ENCODE measurements at places on chromosomes 3 and 15.

GRCh38 chr15:24957691-24958090 lies 2.9 kb downstream of the SNRPN start:
- no peak for DNase-seq

DNA sequence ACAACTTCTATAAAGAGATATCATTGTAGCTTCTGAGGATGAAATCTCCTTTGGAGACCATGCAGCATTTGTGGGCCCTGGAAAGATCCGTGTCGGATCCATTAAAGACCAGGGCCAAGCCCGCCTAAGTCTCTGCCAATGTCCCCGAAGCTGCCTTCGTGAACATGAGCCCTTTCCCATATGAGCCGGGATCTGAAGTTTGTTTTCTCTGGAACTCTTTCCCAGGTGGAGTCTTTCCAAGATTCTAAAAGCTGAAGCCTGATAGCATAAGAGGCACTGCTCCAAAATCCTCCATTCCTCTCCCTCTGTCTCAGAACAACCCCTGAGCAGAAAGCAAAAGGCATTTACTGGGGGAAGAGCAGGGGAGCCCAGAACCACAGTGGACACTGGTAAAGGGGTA lies 274.6 kb downstream of the NTRK3 start:
- no peak for DNase-seq

- no peak for DNase-seq
Measured at GRCh38 chr3:197820550-197821335, 29.7 kb downstream of the LRCH3 start.

DNA sequence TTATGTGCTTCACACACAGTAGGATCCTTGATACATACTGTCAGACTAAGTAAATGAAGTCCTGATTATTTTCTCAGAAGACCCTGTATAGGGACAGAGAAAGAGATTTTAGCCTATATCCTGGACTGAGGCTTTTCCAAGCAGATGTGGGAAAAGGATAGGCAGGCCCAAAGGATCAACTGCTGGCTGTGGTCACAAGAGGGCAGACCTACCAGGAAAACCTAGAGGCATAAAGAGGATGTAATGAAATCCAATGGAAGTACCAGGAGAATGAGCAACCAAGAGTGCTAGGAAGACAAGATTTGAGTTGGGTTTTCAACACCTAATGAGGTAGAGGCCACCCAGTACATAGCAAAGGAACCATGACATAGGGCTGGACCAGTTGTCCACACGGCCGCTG lies 23.1 kb downstream of the DCLK3 start:
- DNase-seq: no peak

GRCh38 chr15:68697711-68698690 lies 119.2 kb downstream of the CORO2B start:
- DNase-seq: no peak

DNA sequence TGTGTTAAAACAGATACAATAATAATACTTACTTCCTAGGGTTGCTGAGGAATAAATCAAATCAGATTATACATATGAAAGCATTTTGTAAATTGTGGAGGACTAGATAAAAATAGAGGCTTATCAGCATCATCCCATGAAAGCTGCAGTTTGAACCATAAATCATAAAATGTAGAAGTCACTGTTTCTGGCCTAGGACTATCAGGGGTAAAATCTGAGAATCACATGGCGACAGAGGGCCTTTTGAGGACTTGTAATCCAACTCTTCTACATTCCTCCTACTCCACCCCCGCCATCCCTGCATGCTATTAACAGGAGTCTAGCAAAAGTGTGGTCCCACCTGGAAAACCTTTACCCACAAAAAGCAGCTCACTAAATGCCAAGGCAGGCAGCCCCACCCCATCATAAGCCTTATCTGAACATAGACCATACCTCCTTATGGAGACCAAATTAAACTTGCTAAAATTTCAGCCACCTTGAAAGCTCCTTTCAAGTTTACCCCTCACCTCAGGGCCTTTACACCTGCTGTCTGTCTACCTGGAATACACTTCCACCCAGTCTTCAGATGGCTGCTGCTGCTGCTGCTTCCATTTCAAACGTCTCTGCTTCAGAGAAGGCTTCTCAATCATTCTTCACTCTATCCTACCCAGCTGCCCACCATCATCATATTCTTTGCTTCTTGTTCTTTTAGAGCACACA lies 11.5 kb downstream of the MB21D2 start:
- DNase-seq: no peak

DNA sequence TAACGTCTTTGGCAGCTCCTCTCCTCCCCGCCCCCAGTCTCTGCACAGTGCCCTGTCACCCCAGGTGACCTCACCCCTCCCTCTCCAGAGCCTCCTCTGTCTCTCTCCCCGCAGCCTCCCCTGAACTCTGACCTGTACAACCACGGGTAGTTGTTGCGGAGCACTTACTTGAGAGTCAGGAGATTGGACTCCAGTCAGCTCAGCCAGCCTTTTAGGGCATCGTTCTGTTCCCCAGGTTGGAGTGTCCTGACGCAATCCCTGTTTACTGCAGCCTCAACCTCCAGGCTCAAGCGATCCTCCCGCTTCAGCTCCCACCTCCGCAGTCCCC lies 177.7 kb downstream of the UACA start:
- DNase-seq: no peak

GRCh38 chr15:61014698-61015097 lies 214.4 kb downstream of the RORA start:
- DNase-seq: no peak

GRCh38 chr15:83243634-83244033 lies 36.0 kb upstream of the HDGFL3 start:
- no peak for DNase-seq

DNA sequence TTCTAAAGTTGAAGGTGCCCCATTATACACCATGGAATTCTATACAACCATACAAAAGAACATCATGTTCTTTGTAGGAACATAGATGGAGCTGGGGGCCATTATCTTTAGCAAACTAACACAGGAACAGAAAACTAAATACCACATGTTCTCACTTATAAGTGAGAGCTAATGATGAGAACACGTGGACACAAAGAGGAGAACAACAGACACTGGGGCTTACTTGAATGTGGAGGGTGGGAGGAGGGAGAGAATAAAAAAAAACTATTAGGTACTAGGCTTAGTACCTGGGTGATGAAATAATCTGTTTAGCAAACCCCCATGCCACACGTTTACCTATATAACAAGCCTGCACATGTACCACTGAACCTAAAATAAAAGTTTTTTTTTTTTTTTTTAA lies 342.7 kb downstream of the PLCL2 start:
- DNase-seq: no peak

DNA sequence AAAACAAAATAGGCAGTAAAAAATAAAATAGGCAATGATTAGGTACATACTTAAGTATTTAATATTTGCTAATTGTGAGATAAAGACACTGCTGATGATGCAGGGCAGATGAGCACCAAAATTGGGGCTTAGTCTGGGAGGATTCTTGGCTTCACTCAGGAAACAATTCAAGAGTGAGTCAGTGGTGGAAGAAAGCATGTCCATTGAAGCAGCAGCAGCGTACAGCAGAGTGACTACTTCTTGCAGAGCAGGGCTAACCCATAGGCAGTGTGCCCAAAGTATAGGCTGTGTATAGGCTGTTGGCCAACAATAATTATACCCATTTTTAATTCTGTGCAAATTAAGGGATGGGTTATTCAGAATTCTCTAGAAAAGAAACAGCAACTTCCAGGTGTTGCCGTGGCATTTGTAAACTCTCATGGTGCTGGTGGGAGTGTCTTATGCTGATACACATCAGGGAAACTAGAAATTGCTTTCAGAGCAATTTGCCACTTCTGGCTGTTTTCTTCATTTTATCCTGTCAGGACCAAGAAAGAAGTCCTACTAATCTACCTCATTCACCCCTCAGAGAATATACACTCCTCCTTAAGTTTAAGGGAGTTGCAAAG lies 317.3 kb upstream of the NAALADL2 start:
- no peak for DNase-seq

GRCh38 chr15:86316726-86317383 lies 237.2 kb downstream of the AGBL1 start:
- no peak for DNase-seq

DNA sequence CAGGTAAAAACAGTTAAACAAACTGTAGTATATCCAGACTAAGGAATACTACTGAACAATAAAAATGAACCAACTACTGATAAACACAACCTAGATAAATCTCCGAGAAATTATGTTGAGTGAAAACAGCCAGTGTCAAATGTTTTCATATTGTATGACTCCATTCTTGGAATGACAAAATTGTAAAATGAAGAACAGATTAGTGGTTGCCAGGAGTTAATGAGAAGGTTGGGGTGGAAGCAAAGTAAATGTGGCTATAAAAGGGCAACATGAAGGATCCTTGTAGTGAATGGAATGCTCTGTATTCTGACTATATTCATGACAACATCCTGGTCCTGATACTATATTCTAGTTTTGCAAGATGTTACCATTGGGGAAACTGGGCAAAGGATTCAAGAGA lies 27.5 kb upstream of the ACKR4 start:
- no peak for DNase-seq

DNA sequence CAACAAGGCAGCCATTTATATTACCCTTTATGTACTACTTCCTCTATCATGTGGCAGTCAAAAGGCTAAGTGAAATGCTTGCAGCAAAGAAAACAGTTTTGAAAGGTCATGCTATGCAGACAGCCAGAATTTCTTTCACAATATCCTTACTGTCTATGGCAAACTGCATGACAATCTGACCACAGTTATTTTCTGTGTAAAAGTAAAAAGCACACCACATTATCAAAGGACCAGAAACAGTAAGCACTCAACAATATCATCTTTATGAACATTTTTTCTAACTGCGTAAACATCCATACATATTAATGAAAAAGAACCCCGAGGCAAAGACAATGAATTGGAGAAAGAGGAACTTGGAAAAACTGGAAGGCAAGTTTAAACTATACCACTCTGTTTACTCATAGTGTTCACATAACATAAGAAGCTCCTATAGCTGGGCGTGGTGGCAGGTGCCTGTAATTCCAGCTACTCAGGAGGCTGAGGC lies 47.9 kb downstream of the PIK3CB start:
- DNase-seq: no peak

GRCh38 chr15:94125698-94126097 lies 105.7 kb upstream of the MCTP2 start:
- no peak for DNase-seq

DNA sequence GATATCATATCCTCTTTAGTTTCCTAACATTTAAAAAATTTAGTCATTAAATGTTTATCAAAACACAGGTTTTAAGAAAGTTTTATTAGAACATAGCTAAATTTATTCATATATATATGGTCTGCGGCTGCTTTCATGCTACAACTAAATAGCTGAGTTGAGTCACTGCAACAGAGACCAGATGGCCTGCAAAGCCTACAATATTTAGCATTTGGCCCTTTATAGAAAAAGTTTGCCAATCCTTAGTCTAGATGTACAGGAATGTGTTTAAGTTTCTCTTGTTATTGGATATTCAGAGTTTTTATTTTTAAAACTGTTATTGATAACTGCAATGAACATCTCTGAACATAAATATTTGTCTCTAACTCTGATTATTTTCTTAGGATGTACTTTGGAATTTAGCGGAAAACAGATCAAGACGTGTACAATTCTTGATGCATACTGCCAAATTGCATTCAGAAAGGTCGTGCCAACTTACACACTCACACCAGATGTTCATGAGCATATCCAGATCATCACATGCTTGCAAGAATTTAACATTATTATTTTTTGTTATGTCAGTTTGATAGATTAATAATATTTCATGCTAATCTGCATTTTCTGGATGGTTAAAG lies 157.9 kb downstream of the STAC start:
- no peak for DNase-seq

- DNase-seq: no peak
Measured at GRCh38 chr3:126955004-126955790, 27.7 kb upstream of the PLXNA1 start.

DNA sequence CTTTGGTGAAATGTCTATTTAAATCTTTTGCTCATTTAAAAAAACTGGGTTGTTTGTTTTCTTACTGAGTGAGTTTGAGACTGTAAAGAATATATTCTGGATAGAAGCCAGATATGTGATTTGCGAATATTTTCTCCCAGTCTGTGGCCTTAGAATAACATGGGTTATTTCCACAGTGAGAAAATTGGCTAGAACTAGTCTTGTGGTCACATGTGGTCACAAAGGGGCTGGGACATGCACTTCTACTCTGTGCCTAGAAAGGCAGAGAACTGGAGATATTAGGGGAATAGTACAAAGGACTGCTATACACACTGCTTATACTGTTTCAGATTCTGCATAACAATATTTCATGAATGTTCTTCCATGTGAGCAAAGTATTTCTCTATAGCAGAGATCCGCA lies 79.9 kb upstream of the RGMA start:
- no peak for DNase-seq

DNA sequence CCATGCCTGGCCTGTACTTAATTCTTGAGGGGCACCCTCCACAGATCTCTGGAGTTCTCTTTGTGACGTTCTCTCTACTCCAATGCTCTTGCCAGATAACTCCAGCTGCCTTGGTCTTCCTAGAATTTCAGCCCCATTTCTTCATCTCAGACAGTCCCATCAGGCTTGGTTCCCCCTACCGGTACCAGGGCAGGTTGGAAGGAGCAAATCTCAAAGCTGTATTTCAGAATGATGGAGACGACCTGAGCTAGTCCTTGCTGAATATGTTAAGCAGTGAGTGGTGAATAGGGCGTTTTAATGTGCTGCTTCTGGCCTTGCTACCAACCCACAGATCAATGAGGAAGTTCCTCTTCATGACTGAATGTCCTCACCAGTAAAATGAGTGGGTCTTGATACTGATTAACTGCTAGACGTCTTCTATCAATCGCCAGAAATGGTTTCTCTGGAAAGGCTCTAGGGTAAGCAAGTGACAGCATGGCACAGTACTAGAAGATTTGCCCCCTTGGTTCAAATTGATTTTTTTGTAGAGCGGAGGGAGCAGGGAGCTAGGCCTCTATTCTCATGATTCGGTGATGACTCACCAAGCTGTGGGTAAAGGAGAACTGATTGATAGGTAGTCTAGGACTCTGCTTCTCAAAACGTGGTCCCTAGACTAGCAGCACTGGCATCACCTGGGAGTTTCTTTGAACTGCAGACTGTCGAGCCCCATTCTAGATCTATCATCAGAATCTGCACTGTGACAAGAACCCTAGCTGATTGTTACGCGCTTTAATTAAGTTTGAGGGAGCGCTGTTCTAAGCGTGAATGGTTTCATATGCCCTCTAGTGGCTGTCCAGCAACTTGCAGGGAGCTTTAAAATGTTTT lies 67.8 kb downstream of the UBP1 start:
- no peak for DNase-seq

DNA sequence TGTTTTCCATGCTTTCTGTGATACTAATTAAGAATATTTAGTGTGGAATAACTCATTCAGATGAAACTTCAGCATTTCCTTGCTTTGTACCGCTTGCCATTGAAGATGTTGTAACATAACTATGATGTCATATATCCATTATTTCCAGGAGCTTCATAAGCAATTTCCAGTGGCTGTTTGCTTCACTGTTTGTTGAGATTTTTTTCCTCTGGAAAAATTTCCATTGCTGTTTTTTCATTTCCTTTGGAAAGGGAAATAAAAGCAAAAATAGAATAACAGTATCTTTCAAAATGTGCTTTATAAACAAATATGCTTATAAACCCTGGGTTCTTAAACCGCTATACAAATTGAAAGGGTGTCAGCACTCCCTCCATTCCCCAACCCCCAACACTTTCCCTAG lies 319.6 kb upstream of the SEMA6D start:
- no peak for DNase-seq
